ENCODE measurements at places on chromosomes 3 and 15.

DNA sequence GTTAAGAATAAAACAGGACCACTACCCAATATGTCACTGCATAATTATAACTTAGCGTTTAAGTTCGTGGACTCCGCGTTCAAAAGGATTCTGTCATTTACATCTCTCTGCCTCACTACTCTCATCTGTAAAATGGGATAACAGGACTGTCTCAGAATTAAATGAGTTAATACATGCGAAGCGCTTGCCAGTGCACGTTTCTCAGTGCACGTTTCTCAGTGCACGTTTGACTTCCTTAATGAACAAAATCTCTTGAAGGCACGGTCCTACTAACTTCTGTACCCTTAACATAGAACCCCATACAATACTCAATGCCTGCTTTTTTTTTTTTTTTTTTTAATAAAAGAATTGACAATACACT lies 499 bp downstream of the RABL3 start:
- DNase-seq, result no peak

DNA sequence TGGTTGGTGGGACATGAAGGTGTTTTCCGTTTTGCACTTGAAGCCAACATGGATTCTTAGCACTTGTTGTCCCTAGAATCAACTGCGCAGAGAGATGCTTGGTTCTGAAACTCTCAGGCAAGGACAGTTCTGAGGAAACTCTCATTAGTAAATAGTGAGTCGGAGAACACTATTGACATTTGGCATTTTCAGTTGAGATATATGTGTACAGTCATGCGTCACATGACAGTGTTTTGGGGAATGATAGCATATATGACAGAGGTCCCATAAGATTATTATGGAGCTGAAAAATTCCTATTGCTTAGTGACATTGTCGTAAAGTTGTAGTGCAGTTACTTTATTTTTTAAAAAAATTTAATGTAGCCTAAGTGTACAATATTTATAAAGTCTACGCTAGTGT lies 5.8 kb downstream of the APBA2 start:
- no peak for DNase-seq

GRCh38 chr3:32842987-32843386 lies 25.2 kb downstream of the TRIM71 start:
- no peak for DNase-seq

DNA sequence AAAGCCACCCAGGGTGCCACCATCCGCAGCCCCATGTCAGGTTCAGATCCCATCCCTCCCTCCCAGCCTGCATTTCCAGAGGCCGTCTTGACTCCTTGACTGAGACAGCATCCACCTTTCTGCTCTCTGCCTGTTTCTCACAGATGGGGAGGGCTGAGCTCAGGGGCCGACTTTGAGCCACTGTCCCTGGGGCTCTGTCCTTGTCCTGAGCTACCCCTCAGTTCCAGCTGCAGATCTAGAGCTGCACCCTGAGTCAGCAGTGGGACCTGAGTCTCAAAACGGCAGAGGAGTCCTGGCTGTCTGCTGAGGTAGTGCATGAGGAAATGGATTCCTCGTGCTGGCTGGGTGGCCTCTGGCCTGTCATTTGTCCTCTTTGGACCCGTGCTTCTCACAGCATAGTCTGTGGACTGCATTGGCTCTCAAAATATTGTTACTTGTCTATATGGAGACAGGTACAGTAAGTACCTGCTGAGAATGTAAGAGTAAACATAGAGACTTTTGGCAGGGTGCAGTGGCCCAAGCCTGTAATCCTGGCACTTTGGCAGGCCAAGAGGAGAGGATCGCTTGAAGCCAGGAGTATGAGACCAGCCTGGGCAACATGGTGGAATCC lies 22.3 kb downstream of the RPLP1 start:
- DNase-seq, result no peak

DNA sequence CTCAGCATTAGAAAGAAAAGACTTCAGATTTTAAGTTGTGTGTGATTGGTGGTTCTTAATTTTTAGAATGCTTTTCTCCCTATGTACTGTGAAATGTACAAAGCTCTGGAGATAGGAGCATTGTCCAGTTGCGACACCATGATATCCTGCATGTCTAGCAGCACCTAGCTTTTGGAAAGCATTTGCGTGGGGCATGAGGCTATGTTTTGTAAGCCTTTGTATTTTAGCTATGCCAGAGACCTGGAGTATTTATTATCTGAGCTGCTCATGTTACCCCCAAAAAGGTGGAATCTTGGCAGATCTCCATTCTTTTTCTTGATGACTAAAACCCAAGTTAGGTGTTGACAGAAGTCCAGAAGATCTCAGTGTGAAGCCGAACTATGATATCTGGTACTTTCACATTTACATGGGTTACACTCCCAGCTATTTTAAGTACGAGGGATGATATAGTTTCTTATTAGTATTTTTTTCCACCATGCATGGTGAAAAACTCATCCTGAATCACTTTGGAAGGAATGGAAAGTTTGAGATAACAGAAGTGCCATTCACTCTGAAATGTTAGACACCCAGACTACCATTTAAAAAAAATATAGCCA lies 126.7 kb upstream of the SAMMSON start:
- DNase-seq, result no peak

GRCh38 chr3:105274958-105275357 lies 91.8 kb upstream of the ALCAM start:
- no peak for DNase-seq

GRCh38 chr3:156533205-156533604 lies 21.7 kb downstream of the SSR3 start:
- no peak for DNase-seq

- DNase-seq, result no peak
These were observed 24.5 kb downstream of the CCR9 start for GRCh38 chr3:45910892-45911291.

- DNase-seq, result peak; percentile 83
These were observed 43.1 kb downstream of the AMOTL2 start for GRCh38 chr3:134330883-134331810.

DNA sequence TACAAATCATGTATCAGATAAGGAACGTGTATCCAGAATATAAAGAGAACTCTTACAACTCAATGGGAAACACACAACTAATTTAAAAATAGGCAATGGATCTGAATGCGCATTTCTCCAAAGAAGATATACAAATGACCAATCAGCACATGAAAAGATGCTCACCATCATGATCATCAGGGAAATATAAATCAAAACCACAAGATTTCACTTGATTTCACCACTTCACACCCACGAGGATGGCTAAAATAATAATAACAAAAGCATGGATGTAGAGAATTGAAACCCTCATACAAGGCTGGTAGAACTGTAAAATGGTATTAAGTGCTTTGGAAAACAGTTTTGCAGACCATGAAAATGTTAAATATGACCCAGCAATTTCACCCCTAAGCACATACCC lies 26.7 kb upstream of the SLC12A8 start:
- DNase-seq, result no peak
